ENCODE measurements at places on chromosomes 4 and X.

GRCh38 chrX:128464116-128464515 is 411.9 kb upstream of the ACTRT1 start:
- no peak for DNase-seq

- DNase-seq, result no peak
These were observed 648 bp downstream of the GRK4 start for GRCh38 chr4:2963966-2964471.

GRCh38 chrX:41730081-41730480 is 6.1 kb downstream of the GPR82 start:
- DNase-seq, result no peak

DNA sequence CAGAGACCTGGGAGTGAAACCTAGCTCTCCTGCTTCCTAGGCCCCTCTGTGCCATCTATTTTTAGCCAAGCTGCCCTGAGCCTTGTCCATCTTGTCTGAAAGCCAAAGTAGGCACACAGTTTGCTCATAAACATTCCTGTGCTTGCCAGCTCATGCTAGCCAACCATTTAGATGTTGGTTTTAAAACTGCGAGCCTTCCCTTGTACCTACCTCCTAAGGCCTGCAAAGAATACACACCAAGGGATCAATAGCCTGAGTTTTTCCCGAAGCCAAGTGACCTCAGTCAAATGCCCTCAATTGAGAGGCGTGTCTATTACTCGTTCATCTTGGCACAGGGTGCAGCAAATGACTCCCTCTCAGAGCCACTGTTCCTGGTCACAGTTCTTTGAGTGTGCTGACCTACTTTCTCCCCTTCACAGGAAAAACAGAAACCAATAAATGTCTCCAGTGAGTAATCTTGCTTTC is 48.5 kb downstream of the ZCCHC12 start:
- no peak for DNase-seq

- no peak for DNase-seq
These were observed 21.6 kb upstream of the ATP8A1 start for GRCh38 chr4:42678512-42678911.

DNA sequence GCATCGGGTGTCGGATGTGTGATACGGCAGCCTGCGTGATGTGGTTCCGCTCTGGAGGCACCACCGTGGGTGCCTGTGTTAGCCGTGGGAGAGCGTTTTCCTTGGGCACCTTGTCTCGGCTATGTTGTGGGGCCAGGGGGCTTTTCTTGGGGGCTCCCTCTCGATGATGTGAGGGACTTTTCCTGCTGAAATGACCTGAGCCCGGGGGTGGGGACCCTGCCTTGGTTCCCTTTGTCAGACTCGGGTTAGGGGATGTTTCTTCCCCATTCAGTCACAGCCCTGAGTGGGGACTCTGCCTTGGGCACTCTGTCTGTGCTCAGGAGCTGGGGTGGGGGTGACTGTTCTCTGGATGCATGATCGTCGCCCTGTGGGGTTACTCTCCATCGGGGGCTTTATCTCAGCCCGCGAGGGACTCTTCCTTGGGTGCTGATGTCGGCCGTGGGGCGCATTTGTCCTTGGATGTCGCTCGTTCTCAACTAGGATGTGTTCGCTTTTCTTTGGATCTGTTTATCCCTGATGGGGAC is 26.7 kb downstream of the CT45A3 start:
- DNase-seq, result no peak

DNA sequence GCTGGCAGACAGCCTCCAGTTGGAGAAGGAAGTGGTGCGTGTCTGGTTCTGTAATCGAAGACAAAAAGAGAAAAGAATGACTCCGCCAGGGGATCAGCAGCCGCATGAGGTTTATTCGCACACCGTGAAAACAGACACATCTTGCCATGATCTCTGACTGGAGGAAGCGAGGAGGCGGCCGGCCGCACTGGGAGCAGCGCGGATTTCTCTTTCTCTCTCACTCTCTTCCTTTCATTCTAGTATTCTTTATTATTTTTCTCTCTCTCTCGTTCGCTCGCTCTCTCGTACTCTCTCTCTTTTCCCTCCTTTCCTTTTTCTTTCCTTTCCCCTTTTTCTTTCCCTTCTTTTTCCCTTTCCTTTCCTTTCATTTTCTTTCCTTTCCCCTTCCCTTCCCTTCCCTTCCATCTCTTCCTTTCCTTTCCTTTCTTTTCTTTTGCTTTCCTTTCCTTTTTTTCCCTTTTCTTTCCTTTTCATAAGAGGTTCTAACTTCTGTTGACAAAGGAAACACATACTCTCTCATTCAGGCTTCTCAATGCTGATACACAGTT is 1.2 kb downstream of the POU3F4 start:
- DNase-seq, result no peak

DNA sequence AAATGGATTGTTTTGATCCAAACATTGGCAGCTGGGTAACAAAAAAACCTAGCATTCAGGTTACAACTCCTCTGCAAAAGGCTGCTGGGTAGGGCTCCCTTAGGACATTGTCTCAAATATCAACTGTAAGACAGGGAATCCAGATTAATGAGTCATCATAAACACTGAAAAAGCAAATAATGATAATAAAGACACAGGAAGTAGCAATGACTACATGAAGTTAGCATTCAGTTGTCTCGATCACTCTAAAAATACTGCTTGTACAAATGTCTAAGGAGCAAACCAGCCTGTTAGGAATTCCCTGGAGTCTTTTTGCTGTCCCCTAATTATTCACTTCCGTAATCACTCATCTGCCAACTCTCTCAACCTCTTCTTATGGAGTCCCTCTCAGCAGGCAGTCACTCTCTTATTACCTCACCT is 259.2 kb downstream of the GPC3 start:
- no peak for DNase-seq

DNA sequence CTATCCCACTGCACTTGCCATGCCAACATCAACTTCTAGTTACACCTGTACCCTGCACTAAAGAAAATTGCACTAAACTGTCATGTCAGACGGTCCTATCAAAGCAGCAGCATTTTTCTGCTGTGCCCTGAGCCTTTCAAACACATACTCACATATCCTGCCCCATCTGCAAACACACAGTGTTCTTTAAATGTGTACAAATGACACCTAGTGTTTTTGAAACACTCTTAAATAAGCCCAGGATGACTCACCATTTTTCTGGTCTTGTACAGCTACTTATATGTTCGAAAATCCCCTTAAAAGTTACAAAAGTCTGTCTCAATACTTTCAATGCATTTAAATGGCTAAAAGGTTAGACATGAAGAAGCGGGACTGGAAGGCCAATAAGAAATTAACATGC is 346.7 kb upstream of the PPARGC1A start:
- DNase-seq, result no peak

GRCh38 chr4:87574996-87575395 is 33.3 kb upstream of the DSPP start:
- no peak for DNase-seq

DNA sequence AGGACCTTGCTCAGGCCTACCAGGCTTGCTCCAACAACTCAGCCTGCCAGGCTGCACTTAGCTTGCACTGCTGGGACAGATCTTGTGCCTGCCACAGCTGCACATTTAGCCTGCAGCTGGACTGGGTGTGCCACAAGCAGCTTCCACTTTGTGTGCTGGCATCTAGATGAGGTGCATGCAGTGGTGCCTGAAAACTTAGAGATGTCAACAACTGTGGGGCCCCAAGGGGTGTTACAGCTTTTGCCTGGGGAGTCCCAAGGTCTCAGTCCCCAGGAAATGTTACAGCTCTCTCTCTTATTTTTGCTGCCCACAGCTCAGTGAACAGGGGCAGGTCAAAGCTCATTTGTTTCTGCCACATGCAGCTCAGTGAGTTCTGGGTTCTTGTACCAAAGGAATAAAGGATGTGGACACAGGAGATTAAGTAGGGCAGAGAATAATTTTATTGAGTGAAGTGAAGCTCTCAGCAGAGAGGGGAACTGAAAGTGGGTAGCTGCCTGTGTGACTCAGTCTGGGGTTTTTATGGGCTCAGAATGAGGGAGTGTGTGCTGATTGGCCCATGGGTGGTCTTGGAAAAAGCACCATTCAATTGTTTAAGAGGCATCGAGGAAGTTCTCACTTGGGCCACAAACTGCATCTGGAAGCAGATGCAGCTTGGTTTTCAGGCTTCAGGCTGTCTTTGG is 828.3 kb downstream of the TECRL start:
- no peak for DNase-seq

GRCh38 chrX:41066391-41066790 is 18.9 kb upstream of the USP9X start:
- no peak for DNase-seq

DNA sequence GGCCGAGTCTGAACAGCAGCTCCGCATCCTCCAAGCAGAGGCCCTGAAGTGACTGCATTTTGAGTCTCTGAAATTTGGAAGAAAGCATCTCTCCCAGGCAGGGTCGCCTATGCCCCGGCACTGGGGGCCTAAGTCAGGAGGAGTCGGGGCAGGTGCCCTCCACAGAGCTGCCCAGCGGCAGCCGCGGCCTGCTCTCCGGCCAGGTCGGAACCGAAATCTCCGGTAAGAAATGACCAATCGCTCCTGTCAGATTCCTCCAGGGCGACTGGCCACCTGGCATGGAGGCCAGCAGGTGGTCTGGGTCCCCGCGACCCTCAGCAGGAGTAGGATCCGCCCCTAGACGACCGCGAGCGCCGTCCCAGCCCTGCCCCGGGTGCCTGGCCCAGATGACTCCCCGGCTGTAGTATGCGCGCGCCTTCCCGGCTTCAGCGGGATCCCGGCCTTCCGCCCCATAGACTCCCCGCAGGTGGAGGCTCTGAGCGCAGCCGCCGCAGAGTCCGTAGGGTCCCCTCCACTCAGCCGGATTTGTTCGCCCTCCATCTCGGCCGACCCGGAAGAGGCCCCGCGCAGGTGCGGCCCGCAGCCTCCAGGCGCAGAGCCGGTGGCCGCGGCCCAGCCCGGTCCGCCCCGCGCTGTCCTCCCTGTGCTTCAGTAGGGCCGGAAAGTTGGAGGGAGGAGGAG is 1.5 kb downstream of the NKX1-1 start:
- DNase-seq, result no peak

GRCh38 chrX:100973411-100973810 is 3.9 kb downstream of the ARL13A start:
- DNase-seq, result no peak

- DNase-seq, result no peak
These were observed 186.6 kb upstream of the MAOA start for GRCh38 chrX:43469391-43470054.

DNA sequence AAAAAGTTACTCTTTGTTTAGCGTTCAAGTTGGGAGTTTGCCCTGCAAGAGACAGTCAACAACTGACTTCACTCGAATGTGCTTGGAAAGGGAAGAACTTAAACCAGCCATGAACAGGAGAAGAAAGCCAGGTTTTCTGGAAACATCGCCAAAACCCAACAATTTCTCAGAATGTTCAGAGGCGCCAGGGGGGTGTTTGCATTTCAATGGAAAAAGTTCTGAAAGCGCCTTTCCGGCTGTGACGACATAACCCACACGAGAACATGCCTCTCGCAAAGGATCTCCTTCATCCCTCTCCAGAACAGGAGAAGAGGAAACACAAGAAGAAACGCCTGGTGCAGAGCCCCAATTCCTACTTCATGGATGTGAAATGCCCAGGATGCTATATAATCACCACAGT is 78.1 kb upstream of the ADGRA3 start:
- no peak for DNase-seq

DNA sequence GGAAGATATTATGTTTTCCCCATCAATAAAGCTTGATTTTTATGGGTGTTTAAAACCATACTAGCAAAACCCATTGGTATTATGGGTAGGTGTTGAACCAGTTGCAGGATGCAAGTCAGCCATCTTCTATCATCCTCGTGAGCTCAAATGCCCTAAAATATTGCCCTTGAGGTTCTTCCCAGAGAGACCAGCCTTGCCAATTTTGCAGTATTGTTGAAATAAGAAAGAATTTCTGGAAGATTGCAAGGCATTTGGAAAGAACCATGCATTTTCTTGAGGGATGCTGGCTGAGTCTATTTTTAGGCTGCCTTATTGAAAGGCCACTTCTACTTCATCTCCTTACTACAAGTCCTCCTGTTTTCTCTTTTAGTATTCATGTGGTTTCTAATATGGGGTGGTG is 60.9 kb upstream of the SOD3 start:
- no peak for DNase-seq

GRCh38 chr4:105088110-105088879 is 58.4 kb upstream of the TET2 start:
- no peak for DNase-seq

GRCh38 chr4:177356206-177356605 is 46.5 kb downstream of the NEIL3 start:
- no peak for DNase-seq

- DNase-seq, result no peak
These were observed 80.2 kb downstream of the HTRA3 start for GRCh38 chr4:8349664-8350236.

DNA sequence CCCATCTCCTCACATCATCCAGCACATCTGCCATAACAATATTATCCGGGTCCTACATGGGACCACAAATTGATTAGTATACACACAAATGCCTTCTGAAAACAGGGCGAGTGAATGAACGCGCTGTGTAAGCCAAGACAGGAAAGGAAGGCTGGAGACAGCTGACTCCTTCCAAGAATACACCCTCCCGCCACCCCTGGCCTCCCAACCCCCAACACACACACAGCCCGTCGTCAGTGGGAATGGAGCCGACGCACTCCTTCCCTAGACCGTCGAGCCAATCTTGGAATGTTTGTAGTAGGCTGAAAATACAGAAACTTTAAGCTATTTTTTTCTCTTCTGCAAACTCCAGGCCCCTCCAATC is 319 bp upstream of the MAGEH1 start:
- DNase-seq, result no peak

DNA sequence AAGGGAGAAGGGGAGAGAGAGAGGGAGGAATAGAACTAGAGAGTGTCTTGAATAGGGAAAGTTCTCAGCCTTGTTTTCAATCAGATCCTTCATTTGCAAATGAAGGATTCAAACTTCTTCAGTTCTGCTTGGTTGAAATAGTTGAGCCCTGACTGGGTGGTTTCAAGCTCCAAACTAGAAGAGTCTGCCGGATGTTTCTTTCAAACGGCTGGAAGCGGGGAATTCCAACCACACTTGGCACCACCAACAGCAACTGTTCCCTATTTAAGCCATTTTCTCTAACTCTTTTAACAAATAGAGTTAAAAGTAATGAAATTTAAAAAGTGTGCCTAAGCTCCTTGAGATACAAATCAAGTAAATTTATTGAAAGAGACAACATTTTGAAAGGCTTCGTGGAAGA is 67.5 kb upstream of the DDX60 start:
- DNase-seq, result no peak

GRCh38 chrX:135639066-135639780 is 74.2 kb upstream of the CT45A1 start:
- DNase-seq, result no peak

DNA sequence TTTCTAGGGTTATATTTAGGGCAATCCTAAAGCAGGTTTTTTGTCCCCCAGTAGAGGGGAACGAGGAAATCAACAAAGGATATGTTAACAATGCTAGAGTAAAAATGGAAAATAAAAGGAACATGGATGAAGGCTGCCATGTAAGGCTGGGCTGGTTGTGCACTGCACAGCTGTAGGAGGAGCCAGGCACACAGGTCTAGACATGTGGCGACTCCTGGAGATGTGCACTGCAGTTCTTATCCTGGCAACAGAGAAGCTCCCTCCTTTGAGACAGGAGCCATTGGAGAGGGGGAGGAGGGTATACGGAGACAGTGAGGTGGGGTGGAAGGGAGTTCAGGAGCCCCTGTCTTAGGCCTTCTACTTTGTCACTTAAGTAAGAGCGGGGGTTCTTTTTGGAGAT is 65.9 kb downstream of the NAT8L start:
- DNase-seq, result no peak

GRCh38 chr4:54539500-54540029 is 118.2 kb upstream of the KIT start:
- DNase-seq, result no peak

Measured in stimulated activated CD8-positive, alpha-beta memory T cell treated with anti-CD3 and anti-CD28 coated beads, Interleukin-15, amount 100 ng/mL, for 4 hours (primary cell).